Cardiac fibroblast (primary cell): ENCODE measurements at places on chromosomes 5 and 9.

DNA sequence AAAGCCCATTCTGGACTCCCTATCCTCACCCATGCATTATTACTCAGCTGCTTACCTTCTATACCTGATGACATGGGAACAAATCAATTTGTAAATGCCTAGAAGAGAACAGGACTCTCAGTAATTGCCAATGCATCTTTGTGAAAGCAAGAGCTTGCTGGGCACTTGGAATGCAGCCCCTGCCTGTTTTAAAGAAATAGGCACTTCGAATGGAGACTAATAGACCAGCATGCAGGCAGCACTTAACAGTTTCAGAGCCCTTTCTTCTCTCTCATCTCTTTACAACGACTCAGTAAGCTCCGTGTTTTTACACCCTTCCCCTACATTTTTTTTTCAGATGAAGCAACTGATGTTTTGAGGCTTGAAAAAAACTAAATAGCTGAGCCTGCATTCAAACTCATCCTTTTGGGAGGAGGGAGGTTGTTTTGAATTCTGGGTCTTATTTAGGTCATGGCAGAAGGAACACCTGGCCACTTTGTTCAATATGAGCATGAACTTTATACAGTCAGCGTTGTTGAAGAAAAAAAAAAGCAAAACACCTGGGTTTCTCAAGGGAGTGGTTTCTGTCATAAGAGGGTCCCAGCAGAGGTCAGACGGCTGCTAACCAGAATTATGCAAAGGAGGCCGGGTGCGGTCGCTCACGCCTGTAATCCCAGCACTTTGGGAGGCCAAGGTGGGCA is 34.6 kb upstream of the WHRN start:
- DNase-seq = no peak

DNA sequence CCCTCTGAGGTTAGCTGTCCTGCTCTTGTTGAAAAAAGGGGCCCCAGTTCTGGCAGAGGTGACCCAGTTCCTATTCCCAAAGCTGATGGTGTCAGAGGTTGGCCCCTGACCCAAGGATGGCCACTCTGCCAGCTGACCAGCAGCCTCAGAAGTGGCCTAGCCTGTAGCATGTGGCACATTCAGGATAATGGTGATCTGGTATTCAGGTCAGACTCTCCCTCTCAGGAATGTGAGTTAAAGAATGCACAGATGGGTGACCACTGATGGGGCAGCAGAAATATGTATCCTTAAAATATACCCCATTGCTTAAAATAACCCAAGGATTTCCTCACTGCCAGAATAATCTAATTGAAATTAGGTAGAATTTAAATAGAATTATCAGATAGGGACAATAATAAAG is 369.2 kb downstream of the SEMA5A start:
- no peak for DNase-seq

DNA sequence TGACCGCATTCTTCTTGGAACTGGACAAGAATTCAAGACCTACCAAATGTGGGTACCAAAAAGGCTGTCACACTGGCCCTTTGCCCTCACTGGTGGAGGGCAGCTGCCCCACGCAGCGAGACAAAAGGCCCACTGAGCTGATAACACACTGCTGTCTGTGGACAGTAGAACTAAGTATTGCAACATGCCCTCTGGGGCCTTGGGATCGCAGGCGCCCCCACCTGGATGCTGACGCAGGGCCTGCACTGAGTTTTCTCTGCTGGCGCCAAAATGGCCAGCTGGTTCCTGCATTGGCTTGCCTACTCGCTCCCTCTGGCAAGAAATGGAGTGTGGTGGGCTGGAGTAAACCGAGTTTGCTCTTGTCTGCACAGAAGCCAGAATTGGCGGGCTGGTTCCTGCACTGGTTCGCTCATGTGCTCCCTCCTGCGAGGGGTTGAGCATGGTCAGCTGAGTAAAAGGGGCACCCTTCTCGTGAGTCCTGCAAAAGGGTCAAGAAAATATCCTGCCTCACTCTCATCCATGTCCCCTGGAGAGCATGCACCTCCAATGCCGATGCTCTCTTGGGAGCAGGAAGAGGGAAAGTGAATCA is 55.7 kb downstream of the NXNL2 start:
- DNase-seq = no peak

- no peak for DNase-seq
Observed at GRCh38 chr5:179505636-179506261, 44.6 kb upstream of the RUFY1 start.

GRCh38 chr9:106722051-106722753 is 140.8 kb upstream of the ZNF462 start:
- peak; percentile 7 for DNase-seq

- no peak for DNase-seq
Observed at GRCh38 chr9:88976890-88977257, 14.4 kb upstream of the S1PR3 start.

- peak; percentile 33 for DNase-seq
Observed at GRCh38 chr5:159682623-159683022, 233.7 kb upstream of the ADRA1B start.

DNA sequence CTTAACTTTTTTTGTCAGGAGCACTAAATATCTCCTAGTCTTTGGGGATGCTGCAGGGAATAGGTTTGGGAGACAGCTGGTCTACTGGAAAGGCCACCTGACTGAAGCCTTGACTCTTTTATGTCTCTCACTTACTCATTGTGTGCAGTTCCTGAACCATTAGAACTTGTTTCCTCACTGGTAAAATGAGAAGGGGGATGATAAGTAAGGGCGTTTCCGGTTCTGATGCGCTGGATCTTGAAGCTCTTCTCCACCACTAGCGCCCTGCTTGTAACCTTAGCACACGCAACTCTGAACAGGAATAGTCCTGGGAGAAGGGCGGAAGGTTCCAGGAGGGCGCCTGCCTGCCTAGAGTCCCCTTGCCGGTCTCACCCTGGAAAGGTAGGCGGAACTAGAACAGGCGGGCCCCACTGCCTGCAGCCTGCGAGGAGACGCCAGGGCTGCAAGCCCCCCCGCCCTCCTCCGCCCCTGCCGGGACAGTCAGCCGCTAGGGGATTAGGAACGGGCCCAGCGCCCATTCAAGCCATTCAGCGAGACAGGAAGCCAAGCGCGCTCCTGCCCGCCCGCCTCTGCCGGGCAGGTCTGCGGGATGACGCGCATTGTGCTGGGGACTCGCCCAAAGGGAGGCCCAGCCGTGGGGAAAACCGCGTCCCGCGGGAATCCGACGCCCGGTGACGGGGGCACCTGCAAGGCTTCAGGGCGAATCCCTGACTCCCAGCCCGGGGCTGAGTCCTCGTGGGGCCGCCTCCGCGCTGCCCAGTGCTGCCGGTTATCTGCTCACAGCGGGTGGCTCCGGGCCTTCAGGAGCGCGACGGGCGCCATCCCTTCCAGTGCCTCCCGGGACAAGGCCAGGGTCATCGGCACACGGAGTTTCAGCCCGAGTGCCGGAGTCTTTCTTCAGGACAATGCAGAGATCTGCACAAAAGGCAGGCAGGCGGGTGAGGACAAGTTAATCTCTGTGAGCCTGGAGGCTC is 44.0 kb upstream of the XPA start:
- DNase-seq = peak; percentile 62

DNA sequence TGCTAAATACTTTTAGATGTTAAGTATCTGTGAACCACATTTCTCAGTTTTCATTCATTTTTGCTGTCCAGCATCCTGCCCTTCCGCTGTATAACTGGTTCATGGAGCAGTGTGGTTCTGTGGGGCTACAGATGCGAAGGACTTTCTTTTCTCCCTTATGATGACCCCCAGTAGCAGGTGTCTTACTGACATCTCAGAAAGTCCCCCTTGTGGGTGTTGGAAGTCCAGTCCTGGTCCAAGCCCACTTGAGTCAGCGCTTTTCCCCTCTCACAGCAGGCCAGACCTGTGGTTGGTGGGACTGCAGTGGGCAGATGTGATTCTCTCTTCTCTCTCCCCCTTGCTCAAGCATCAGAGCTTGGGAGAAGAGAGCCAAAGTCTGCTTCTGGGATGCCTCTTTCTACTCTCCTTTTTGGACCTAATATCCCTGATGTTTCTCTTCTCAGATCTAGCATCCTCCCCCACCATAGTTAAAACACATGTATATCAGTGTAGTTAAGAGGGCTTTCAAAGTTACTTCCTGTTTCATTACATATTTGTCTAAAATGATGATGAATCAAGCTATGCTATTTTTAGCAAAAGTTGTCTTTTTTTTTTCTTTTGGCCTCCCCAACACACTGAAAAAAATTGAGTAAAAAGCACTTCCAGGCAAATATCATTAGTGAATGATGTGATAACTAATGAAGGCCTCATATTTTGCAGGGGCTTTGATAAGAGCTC is 119.5 kb upstream of the ZNF618 start:
- DNase-seq = peak; percentile 20

- no peak for DNase-seq
Observed at GRCh38 chr5:94310833-94311232, 307.6 kb downstream of the KIAA0825 start.

DNA sequence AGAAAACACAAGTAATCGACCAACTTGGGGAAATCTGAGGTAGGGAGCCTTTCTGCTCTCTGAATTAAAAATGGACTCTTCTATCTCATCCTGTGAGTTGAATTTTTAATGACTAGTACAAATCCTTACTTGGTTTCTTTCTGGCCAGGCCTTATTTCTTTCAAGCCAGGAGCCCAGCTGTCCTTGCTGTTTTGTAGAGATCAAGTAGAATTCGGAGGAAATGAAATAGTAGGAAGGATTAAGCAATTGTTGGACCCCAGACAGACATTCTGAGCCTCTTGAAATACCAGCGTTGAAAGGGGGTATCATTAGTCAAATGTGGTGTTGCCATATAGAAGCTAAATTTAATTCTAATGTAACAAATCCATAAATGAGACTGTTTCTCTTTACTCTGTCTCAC is 53.7 kb upstream of the SMIM15 start:
- peak; percentile 11 for DNase-seq
